Renal cortical epithelial cell (primary cell): ENCODE measurements at places on chromosomes 3 and 15. TPM values are rescaled to one million over a fixed set of nuclear protein-coding genes. Genes with fewer than 3 reads are reported as not detected.

DNA sequence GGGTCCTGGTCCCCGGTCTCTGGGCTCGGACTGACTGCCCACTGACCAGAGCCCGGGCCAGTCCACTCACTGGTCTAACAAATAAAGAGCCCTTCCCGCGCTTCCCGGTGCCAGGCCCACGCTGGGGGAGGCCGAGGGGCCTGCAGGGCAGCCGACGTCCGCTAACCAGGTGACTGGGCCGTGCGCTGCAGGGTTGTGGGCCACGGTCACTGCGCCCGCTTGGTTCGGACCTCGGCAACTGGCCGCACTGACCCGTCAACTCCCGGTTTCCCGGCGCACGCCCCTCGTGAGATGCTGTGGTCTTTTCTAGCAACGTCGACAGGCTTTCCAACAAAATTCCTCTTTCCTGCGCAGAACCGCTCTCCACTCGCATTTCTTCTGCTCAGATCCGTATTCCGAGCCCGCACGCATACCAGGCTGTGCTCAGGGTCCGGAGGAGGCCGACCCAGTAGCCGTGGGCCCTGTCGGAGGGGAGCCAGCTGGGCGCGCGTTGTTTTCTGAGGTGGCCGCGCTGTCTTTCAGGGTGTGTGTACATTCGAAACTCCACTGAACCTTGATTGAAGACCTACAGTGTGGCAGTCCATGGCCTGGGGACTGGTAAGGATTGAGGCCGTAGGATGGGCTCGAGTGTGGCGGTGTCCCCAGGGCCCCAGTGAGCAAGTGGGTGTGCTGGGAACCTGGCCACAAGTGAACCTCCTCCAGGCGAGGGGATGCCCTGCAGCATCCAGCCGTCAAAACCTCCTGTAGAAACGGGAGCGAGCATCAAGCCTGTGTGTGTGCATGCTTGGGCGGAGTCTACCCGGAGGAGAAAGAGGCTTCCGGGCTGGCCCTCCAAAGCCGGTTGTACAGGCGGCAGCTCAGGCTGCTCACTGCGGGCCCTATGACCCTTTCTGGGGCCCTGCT, 875 bp upstream of the NT5DC2 start:
- DNase-seq: no peak

DNA sequence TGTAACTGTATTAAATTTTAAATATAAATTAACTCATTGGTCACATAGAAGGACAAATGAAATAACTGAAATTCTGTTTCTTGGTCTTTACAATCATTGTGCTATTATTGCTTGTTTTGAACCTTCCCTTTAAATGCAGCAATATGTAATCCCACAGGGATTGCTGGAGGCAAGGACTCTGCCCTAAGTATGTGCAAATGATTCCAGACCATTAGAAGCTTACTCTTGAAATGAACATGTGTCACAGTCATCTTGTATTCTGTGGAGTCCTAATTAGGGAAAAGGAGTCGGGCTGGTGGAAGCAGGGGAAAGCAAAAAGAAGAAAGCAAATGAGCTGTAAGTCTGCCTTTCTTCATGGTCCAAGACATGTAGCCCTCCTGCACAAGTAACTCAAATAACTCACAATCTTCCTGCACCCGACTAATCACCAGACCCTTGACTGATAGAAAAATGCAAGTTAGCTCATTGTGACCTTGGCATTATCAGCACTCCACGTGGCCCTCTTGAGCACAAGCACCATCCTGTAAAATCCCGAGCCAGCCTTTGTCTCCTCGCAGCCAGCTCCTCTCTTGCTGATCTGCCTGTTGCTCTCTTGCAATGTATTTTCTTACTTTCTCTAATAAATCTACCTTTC, 2.3 kb upstream of the TMPRSS7 start:
- DNase-seq: no peak

GRCh38 chr3:8482263-8482662, 19.4 kb upstream of the LMCD1 start:
- no peak for DNase-seq

GRCh38 chr3:188156056-188156455, 2.1 kb downstream of the LPP start:
- DNase-seq: no peak

- no peak for DNase-seq
Measured at GRCh38 chr3:59451800-59452746, 402.2 kb upstream of the CFAP20DC start.

- DNase-seq: no peak
Measured at GRCh38 chr15:68073576-68074288, 19.6 kb downstream of the PIAS1 start.

- peak; percentile 57 for DNase-seq
Measured at GRCh38 chr3:55313666-55314065, 173.4 kb downstream of the WNT5A start.

- no peak for DNase-seq
Measured at GRCh38 chr3:11643201-11643603, 513 bp downstream of the VGLL4 start.

DNA sequence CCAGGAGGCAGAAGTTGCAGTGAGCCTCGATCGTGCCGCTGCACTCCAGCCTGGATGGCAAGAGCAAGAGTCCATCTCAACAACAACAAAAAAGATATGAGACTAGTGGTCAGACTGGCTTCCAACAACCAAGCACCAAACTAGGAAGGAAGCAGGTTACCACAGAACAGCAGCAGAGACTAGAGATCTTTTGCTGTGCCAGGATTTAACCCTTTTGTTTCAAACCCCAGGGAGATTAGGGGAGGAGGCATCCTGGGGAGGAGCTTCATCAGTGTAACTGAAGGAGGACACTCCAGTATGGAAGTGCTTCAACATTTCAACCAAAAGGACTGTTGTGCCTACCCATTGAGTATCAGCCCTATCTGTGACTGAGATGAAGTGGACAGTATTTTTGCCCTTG, 240.3 kb downstream of the ZIC1 start:
- DNase-seq: no peak

- no peak for DNase-seq
Measured at GRCh38 chr3:157241599-157241998, 81.7 kb upstream of the CCNL1 start.

DNA sequence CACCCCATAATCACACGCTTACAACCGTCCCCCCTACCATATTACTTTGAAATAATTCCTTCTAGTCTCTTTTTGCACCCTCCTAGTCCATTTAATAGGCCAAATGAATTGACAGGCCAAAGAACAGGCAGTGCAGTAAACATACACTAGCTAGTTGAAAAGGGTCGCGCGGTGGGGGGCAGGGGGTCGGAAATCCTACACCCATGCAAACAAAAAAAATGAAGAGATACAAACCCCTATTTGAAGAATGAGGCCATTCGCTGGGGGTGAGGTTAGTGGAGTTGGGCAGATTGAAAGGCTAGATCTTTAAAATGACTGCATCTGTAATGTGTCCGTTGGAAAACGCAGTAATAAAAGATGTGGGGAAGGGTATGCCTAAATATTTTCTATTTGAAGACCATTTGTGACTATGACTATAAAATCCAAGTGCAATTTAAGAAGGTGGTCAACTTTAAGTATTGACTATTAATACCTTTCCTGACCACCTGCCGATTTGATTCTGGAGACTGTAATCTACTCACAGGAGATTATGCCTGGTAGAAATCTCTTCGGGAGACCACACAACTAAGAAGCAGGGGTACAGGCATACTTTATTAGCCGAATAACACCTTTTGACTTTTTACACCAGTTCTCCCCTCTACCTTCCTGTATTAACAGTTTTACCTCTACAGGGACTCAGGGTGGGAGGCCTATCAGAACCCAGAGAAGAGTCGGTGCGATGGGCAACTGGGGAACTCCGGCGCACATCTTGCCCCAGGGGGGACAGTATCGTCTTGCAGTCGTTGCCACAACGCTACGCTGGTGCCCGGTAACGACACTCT, 762 bp upstream of the ARL6 start:
- DNase-seq: no peak

GRCh38 chr3:196694202-196694638, 17.8 kb downstream of the CEP19 start:
- peak; percentile 15 for DNase-seq

GRCh38 chr3:14150078-14150477, 25.2 kb downstream of the TMEM43 start:
- DNase-seq: no peak

DNA sequence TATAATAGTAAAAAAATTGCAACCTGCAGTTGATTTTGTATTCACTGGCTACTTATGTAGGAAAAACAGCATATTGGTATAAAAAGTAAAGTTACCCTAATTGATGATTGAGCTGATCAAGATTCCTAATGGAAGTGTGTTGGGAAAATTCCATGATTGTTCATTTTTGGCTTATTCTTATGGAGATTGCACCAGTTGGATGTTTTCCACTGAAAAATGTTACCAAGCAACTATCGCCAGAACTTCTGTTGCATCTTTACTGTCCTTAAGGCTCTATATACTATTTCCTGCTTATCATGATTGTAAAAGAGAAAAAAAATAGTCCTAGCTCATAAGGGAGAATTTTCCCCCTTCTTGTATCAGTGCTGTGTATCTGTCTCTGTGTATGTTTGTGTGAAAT, 48.6 kb downstream of the SLC25A26 start:
- DNase-seq: no peak

GRCh38 chr3:188440340-188440972, 286.5 kb downstream of the LPP start:
- DNase-seq: no peak

- no peak for DNase-seq
Measured at GRCh38 chr15:68113751-68114150, 59.6 kb downstream of the PIAS1 start.

The ADPRH gene
- 6.6 and 7.8 TPM in 2 replicates for total RNA-seq

The WDR93 gene
- 0.69 and 1.2 TPM in 2 replicates for total RNA-seq

The NOX5 gene
- 0.55 TPM in 1 of 2 replicates, not detected in the other for total RNA-seq

The SGO1 gene
- total RNA-seq: 0.99 and 7.3 TPM in 2 replicates

The GP9 gene
- total RNA-seq: not detected in 2 replicates

The MORC1 gene
- total RNA-seq: under 0.01 and 0.05 TPM in 2 replicates

The FBLN2 gene
- total RNA-seq: 3.8 and 9.4 TPM in 2 replicates

The MESP1 gene
- 0.45 and 0.69 TPM in 2 replicates for total RNA-seq
